ENCODE measurements at places on chromosomes 6 and 20. TPM values are rescaled to one million over a fixed set of nuclear protein-coding genes. Genes with fewer than 3 reads are reported as not detected.
A peak's percentile ranks its signal among the peaks of the same experiment; 100 is the strongest.

DNA sequence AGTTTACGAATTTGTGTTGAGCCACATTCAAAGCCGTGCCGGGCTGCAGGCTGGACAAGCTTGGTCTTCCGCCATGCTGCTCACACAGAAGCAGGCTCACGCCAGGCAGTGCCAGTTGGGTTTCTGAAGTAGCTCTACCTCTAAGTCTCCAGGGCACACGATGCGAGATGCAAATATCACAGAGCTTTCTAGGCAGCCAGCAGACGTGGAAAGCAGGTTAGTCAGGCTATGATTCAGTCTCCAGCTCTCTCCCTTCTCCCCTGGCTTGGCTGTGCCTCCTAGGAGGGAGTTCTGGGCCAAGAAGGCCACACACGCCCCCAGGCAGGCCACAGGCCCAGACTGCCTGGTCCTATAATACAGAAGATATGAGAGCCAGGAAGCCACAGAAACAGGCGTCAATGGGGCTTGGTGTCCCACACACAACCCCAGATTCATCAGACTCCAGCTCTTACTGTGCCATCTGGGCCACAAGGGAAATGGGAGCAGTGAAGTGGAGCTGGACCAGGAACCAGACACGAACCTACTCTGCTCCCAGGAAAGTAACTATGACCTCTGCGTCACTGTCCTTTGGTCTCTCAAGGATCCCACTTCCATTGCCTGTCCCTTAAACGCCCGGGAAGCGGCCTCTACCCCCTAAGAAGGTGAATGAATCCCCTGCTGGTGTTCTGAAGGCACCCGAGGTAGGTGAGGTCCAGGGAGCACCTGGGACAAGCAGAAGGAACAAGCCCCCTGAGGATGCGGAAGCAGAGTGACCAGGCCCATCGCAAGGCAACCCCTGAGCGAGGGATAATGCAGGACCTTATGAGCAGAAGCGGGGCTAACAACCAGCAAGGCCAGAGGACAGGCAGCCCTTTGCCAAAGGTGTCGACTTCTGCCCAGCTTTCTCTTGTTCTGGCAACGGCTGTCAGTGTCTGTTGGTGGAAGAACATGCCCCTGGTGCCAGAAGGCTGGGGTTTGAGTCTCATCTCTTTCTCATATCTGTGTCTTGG lies 61.2 kb downstream of the GFOD1 start:
- DNase-seq: no peak
- no peaks in the 10 kb centered on the region for H3K36me3 ChIP-seq
- no peak overlapping the region for H3K4me3 ChIP-seq
- no peak overlapping the region for H3K27ac ChIP-seq

The C4B gene
- polyA plus RNA-seq: not detected

GRCh38 chr20:24708411-24709295 lies 239.2 kb downstream of the SYNDIG1 start:
- H3K27ac ChIP-seq: no peak overlapping the region
- H3K27me3 ChIP-seq: no peaks in the 10 kb centered on the region
- no peaks in the 10 kb centered on the region for H3K4me1 ChIP-seq

The SLC22A1 gene
- not detected for polyA plus RNA-seq

The FILIP1 gene
- not detected for polyA plus RNA-seq

- no peak for DNase-seq
- no peaks in the 10 kb centered on the region for H3K36me3 ChIP-seq
- no peaks in the 10 kb centered on the region for H3K27me3 ChIP-seq
- no peak overlapping the region for H3K4me3 ChIP-seq
- no peaks in the 10 kb centered on the region for H3K4me1 ChIP-seq
Observed at GRCh38 chr6:56434606-56435005, 187.2 kb upstream of the COL21A1 start.

GRCh38 chr6:90074161-90074850 lies 180.0 kb downstream of the GJA10 start:
- H3K4me3 ChIP-seq: no peak overlapping the region
- H3K27ac ChIP-seq: no peak overlapping the region
- no peaks in the 10 kb centered on the region for H3K36me3 ChIP-seq
- no peak for DNase-seq

- DNase-seq: no peak
- H3K4me3 ChIP-seq: no peak overlapping the region
- H3K36me3 ChIP-seq: no peaks in the 10 kb centered on the region
- no peaks in the 10 kb centered on the region for H3K4me1 ChIP-seq
- no peak overlapping the region for H3K27ac ChIP-seq
Observed at GRCh38 chr6:54629131-54629530, 217.4 kb upstream of the FAM83B start.

DNA sequence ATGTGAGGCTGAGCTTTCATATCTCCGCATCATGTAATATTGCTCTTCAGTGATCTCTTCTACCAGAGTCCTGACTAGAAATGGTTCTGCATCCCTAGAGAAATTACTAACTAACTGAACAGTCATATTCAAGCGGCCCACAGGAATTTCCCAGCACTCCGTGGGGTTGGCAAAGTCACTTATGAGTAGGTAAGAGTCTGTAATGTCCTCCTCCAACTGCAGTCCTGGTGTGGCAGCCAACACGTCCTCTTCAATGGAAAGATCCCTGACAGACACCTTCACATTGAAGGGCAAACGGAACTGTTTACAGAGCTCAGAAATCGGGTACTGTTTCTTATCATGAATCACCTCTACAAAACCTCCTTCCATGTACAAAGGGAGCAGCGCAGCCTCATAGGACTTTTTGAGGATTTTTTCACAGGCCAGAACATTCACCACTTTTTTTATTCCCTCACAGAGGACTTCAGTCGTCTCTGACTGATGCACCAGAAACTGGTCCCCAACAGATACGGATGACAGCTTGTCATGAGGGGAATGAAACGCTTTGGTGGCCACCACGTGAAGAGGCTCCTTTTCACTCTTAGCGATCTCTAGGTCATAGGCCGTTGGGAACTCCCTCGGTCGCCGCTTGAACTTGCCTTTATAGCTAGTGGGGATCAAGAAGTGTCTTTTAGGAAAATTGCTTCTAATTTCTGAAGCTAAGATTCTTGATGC lies 87.7 kb downstream of the THEMIS start:
- H3K27ac ChIP-seq: no peak overlapping the region
- no peaks in the 10 kb centered on the region for H3K4me1 ChIP-seq
- H3K36me3 ChIP-seq: no peaks in the 10 kb centered on the region
- DNase-seq: no peak

- no peak for DNase-seq
- peaks cover 27% of the 10 kb centered on the region for H3K4me1 ChIP-seq
- no peaks in the 10 kb centered on the region for H3K36me3 ChIP-seq
- H3K27ac ChIP-seq: no peak overlapping the region
- no peaks in the 10 kb centered on the region for H3K27me3 ChIP-seq
Observed at GRCh38 chr20:62606551-62607201, 35.6 kb upstream of the SLCO4A1 start.

GRCh38 chr6:45754432-45754831 lies 261.2 kb downstream of the CLIC5 start:
- no peaks in the 10 kb centered on the region for H3K36me3 ChIP-seq
- H3K27ac ChIP-seq: no peak overlapping the region
- no peak for DNase-seq
- H3K27me3 ChIP-seq: peaks cover 26% of the 10 kb centered on the region
- H3K4me1 ChIP-seq: no peaks in the 10 kb centered on the region

- peak overlapping the region; percentile 74 for H3K4me3 ChIP-seq
- H3K27me3 ChIP-seq: no peaks in the 10 kb centered on the region
- DNase-seq: peak; percentile 69
- peaks cover 65% of the 10 kb centered on the region for H3K36me3 ChIP-seq
Observed at GRCh38 chr6:402901-403658, 11.5 kb downstream of the IRF4 start.
